ENCODE measurements at places on chromosomes 6 and 20.

GRCh38 chr20:17674722-17675518 is 7.1 kb downstream of the RRBP1 start:
- DNase-seq, result no peak

DNA sequence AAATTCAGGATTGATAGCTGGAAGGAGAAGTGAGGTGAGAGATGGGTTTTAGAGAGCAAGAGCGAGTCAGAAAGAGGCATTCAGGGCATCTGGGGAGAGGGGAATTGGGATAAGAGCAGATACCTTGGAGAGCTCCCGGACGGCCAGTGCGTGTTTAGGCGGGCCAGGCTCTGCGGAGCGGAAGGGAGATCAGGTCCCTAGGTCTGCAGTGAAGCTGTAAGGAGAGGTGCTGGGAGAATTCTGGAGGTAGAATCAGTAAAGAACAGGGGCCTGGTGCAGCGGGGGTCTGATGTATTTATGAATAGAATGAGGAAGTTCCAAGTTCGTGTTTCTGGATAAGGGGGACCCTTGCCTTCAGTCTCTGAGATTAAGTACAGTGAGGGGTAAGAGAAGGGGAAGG is 47.4 kb upstream of the FAM83D start:
- DNase-seq, result no peak

- peak; percentile 7 for DNase-seq
Observed at GRCh38 chr6:36858407-36858981, 16.1 kb downstream of the PPIL1 start.

DNA sequence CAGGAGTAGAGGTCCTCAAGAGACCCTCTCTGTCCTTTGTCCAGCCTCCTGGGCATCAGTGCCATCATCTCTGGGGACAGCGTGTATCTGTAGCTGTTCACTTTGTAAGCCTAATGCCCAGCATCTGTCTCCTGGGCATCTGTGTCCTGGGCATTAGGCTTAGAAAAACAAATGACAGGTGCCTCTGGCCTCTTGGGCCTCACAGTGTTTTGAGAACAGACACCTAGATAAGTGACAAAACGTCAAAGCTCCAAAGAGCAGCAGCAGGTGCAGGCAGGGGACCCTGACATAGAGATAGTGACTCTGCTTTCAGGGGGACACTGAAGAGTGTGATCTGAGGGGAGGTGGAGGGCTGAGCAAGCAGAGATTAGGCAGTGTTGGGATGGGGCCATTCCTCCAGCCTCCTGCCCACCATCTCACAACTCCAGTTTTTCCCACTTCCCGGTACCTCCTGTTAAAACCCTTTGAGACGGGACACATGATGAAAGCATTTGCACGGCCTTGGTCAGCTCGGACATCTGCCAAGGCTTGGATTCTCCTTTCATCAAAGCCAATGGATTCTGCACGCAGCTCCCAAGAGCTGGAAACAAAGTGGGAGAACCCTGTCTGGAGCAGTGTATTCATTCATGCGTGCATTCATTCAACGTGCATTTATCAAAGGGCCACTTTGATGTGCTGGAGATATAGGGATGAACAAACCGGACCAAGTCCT is 55.5 kb upstream of the CD93 start:
- no peak for DNase-seq

GRCh38 chr6:22975079-22975478 is 405.7 kb downstream of the HDGFL1 start:
- DNase-seq, result peak; percentile 25

- DNase-seq, result no peak
Observed at GRCh38 chr20:21004386-21005076, 101.6 kb downstream of the LINC00237 start.

Measured in foreskin keratinocyte (primary cell).